ENCODE measurements at places on chromosomes 4 and X.

DNA sequence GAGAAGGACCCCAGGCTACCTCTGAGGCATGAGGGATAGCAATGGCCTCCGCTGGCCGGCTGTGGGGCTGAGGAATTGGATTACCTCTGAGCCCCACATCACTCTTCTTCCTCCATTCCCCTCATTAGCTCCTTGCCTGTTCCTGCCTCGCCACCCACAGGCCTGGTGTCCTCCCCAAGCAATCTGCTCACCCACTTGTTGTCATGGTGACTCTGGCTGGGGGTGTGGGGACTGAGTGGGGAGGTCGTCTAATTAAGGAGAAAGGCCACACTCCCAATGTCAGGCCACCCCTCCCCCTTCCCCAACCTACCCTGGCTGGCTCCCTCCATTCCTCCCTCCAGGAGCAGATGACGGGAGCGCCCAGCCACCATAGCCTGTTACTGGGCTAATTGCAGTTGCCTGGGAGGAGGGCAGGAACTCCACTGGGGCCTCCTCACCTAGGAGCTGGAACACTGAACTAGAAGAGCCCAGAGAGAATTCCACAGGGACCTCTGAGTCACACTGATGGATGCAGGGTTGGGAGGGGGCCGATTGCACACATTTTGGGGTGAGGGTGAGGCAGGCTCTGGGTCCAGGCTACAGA, 20.7 kb downstream of the NALF2 start:
- DNase-seq, result no peak

DNA sequence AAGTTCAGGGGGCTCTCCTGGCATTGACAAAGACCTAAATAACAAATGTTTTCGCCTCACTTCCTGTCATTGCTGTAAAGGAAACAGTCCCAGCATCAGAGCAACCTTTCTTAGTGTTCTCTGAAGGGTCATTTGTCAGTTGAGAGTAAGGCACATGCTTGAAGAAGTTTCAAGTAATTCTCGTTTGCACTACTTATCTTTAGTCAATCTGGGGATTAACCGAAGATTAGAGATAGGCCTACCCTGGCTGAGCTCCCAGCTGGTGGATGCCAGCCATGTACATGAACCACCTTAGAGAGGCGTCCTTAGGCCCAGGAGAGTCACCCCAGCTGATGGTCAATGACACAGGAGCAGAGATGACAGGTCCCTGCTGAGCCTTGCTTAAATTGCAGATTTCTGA, 189.9 kb upstream of the PGRMC2 start:
- no peak for DNase-seq

GRCh38 chrX:47608130-47608810, 11.4 kb downstream of the SYN1 start:
- no peak for DNase-seq

GRCh38 chr4:14299166-14299565, 671.6 kb upstream of the BOD1L1 start:
- DNase-seq, result no peak

GRCh38 chr4:94665500-94666404, 92.0 kb upstream of the BMPR1B start:
- DNase-seq, result no peak

DNA sequence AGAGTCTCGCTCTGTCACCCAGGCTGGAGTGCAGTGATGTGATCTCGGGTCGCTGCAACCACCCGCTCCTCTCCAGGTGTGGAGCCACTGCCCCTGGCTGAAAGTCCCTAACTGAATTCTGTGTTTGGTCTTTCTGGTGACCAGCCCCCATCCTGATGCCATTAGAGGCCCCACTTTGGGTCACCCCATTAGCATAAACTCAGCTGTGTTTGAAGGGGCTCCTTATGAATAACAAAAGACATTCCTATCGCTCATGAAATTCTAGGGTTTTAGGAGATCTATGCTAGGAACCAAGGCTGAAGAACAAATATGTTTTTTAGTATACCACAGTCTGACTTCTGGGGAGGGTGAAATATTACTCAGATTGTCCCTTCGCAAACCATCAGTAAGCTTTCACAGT, 652.9 kb downstream of the ADGRL3 start:
- DNase-seq, result no peak

DNA sequence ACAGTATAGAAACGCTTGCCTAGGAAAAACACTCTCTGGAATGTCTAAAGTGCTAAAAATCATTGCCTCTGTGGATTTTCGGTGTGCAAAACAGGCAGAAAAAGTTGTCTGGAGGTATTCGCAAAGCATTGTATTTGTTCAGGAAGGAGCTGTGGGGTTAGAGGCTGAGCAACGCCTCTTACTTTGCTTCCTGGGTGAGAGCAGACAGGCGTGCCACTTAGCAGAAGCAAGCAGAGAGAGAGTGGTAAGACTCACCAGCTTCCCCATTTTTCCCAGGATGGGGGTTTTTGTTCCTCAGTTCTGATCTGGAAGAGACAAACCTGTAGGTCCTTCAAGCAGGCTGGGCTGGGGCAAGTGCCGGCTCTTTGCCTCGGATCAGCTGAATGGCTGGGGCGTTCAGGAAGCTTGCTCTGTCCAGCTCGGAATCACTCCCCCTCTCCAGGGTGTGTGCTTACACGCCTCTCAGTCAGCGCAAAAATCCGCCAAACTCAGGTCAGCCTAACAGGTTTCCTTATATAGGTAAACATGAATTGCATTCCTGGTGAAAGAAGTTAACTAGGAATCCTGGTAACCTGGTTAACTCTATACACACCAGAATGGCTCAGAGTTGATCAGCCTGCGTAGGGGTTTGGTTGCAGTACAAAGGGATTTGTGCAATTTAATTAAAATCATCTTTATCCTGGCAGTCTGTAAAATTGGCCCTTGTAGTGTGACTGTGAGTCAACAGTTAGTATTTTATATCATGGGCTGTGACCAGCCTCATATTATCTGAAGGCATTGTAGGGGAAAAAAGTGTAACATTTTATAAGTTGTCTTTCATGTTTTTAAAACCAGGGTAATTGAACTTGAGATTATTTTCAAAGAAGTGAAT, 213.1 kb upstream of the MID1 start:
- DNase-seq, result peak; percentile 54

GRCh38 chr4:100290585-100290984, 100.3 kb upstream of the DDIT4L start:
- DNase-seq, result no peak

GRCh38 chrX:39755143-39756032, 342.4 kb downstream of the BCOR start:
- DNase-seq, result peak; percentile 70

DNA sequence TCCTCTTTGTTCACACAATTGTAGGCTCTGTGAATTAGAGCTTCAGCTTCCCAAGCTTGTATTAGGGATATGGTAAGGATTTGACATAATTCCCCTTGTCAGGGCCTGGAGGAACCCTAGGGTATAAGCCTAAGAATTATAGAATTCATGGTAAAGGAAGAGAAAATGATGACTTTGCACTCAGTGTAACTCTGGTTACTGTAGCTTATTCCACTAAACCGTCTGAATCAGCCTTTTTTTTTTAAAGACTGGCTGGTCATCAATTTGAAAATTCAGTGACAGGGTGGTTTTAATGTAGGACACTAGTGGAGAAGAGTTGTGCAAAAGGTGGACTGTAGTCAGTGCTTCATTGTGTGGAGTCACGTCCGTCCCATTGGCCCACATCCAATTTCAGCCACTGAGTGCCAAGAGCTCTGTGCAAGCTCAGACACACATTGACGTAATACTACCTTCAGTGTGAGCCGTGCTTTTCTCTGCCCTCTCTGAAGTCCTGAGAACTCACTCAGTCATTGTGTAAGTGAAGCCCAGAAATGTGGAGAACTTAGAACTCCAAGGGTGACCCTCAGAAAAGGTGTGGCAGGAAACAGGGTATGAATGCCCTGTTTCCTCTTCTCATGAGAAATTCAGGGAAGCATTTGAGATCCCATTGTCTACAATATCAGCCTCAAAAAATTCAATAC, 449.8 kb downstream of the C4orf33 start:
- DNase-seq, result peak; percentile 17

GRCh38 chr4:152164561-152164960, 371.3 kb downstream of the FBXW7 start:
- DNase-seq, result no peak

GRCh38 chr4:36325926-36326325, 44.5 kb downstream of the DTHD1 start:
- no peak for DNase-seq

GRCh38 chrX:13533726-13534125, 35.7 kb upstream of the EGFL6 start:
- DNase-seq, result no peak

DNA sequence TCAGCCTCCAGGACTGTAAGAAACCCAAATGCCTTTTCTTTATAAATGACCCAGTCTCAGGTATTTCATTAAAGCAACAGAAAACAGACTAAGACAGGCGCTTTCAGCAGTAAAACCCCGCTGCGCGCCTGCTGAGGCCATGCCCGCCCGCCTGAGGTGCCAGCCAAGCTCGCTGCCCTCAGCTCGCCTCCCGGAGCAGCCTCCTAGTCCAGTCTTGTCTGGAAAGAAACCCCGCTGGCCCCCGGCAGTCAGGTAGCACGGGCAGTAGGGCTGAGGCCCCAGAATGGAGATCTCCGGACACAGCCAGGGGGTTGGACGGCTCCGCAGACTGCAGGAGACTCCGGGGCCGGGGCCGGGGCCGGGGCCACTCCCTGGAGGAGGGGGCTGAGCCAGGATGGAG, 31.7 kb downstream of the ZFYVE28 start:
- DNase-seq, result no peak

Data from muscle of arm (tissue), 14 donors.